ENCODE measurements at places on chromosomes 7 and 10. TPM values are rescaled to one million over a fixed set of nuclear protein-coding genes. Genes with fewer than 3 reads are reported as not detected.

DNA sequence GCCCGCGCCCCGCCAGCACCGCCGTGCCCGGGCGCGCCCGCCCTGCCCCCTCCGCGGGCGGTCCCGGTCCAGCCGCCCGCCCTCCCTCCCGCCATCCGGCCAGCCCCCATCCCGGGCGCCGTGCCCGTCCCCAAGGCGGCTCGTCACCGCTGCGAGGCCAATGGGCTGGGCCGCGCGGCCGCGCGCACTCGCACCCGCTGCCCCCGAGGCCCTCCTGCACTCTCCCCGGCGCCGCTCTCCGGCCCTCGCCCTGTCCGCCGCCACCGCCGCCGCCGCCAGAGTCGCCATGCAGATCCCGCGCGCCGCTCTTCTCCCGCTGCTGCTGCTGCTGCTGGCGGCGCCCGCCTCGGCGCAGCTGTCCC is at the start of gene HTRA1:
Gene HTRA1 (plus strand): TSS at position 187 of the 362 bp plus-strand sequence. CDS start 100 bp downstream, at position 287.
- H3K4me3 ChIP-seq = peak within 1 kb of the TSS; percentile 50
- H3K4me1 ChIP-seq = peaks cover 12% of the 10 kb centered on the region
- H3K27me3 ChIP-seq = peaks cover 63% of the 10 kb centered on the region

- H3K27ac ChIP-seq = no peak overlapping the region
- no peaks in the 10 kb centered on the region for H3K27me3 ChIP-seq
- H3K36me3 ChIP-seq = no peaks in the 10 kb centered on the region
- H3K4me3 ChIP-seq = no peak overlapping the region
- H3K4me1 ChIP-seq = no peaks in the 10 kb centered on the region
Observed at GRCh38 chr7:101681170-101682007, 52.3 kb upstream of the MYL10 start.

GRCh38 chr7:52447581-52448180 is 587.8 kb upstream of the POM121L12 start:
- H3K27me3 ChIP-seq = no peaks in the 10 kb centered on the region
- H3K4me3 ChIP-seq = no peak overlapping the region
- no peak for DNase-seq
- H3K27ac ChIP-seq = no peak overlapping the region

AGBL3 gene
- 4.4 TPM for polyA plus RNA-seq

GIMAP6 gene
- polyA plus RNA-seq = 10.7 TPM

TMEM229A gene
- 3.7 TPM for polyA plus RNA-seq

Measured in large intestine (tissue), 12 donors.